ENCODE measurements at places on chromosomes 2 and 18.

DNA sequence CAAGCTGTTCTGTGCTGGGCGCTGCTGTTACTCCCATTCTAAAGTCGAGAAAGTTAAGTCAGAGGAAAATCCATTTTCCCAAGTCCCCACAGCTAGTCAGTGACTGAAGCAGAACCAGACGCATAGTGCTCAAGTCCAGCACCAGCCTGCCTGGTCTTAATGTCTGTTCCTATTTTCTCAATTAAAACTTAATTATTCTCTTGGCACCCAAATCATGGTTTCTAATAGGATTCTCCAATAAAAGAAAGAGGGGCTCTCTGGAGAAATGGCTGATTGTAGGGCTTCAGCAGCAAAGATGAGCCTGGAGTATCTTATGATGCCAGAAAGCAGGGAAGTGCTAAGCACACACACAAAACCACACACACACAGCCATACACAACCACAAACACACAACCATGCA is 531.0 kb upstream of the SALL3 start:
- DNase-seq = no peak

GRCh38 chr2:111905990-111906735 is 7.8 kb downstream of the MERTK start:
- no peak for DNase-seq

DNA sequence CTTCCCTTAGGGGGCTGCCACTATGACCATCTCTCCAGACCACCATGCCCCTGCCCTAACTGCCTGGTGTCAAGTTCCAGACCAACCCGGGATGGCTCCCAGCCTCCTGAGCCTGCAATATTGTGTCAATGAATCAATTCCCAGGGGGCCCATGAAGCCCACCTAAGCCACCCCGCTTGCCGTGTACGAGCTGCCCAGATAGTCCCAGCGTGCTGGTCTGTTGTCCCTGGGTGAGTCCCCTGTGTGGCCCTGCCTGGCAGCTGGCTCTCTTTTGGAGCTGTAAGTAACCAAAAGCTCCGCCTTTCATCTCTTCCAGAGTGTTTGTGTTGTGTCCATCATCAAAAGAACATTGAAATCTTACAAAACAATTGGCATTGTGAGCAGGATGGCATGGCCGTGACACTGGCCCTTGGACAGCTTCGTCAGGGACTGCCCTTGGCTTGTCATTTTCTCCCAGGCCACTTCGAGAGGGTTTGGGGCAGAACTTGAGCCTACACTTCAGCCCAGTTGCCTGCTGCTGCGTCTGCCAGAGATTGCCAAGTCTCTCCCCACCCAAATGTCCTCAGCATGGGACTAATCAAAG is 11.3 kb upstream of the MAL start:
- DNase-seq = no peak

- no peak for DNase-seq
Observed at GRCh38 chr2:120236316-120236715, 13.1 kb upstream of the TMEM185B start.

DNA sequence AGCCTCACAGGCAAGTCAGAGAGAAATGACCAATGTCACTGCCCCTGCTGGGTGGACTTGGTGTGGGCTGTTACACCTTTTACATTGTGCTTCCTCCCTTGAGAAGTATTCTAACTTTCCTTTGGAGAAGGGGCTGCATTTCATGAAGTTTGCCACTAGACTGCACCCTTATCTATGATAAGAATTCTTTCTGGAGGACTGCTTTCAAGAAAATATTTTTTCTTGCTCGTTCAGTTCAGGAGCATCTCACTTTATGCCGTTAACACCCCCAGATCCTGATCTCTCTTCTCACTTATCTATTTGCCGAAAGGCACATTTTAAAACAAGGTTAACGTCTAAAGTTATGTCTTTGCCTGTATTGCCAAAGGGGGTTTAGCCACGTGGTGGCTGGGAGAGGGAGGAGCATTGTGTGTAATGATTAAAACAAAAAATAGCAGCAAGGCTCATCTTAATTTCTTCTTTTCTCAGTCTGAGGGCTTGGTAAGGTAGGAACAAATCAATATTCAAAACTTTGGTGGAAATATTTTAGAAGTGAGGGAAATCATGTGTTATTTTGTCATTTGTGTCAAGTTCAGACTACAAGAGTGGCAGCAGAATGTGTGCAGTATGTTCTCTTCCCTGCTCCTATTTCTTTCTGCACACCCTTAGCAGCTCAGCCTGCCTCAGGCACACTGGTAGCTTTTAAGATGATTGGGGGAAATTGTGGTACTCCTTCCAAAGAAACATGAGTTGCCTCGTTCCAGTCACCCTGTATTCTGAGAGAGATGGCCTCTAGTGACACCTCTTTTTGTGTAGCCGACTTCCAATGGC is 1.6 kb upstream of the IGFBP5 start:
- peak; percentile 55 for DNase-seq

DNA sequence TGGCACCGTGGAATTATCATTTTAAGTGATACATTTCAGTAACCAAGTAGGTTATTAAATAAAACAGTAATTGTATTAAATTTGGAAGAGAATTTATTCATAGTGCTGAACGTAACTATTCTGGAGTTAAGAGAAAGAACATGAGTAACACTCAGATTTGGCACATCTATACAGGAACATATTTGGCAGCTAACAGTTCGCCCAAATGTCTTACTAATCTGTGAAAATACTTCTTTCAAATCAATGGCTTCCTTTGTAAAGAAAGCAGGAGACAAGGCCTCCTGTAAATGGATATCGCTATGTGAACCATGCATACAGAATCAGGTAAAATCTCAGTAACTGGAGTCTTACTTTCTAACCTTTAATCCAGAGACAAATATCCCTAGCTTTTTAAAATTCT is 64.4 kb downstream of the ZNF516 start:
- no peak for DNase-seq

GRCh38 chr2:193963472-193964119 is 1693.4 kb upstream of the SLC39A10 start:
- peak; percentile 56 for DNase-seq

DNA sequence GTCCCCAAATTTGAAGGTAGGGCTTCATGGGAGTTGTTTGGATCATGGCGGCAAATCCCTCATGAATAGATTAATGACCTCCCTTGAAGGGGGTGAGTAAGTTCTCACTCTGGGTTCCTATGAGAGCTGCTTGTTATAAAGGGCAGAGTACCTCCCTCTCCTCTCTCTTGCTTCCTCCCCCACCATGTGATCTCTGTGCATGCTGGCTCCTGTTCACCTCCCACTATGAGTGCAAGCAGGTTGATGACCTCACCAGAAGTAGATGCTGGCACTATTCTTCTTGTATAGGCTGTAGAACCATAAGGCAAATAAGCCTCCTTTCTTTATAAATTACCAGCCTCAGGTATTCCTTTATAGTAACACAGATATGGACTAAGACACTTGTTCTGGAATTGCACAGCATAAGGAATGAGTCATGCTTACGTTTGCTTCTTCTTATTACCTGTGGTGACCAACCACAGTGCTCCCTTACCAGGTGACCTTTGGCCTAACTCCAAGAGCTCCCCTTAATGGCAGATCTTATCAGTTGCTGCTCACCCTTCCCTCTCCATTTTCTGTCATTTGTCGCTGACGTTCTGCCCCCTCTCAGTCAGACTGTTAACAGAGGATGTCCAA is 559.5 kb upstream of the GCFC2 start:
- DNase-seq = no peak

GRCh38 chr18:51655327-51655698 is 457.8 kb upstream of the MEX3C start:
- no peak for DNase-seq

- no peak for DNase-seq
Observed at GRCh38 chr2:223180463-223180862, 128.5 kb downstream of the KCNE4 start.

GRCh38 chr2:138333677-138334076 is 167.9 kb upstream of the SPOPL start:
- DNase-seq = no peak

DNA sequence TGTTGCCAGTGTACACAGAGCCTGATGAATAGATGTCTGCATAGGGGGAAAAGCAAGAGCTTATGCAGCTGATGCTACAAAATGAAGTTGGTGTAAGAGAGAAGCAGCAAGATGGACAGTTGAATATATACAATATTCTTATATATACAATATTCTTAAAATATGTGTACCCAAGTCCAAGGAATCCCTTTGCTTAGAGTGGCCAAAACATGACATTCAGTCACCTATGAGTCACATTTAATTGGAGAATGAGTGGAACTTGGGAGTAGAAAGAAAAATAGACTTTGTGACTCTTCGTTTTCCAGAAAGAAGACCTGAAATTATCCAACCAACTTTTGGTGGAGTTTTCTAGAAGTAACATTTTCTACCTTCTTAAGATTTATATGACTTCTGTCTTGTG is 81.8 kb downstream of the SCN9A start:
- peak; percentile 9 for DNase-seq

DNA sequence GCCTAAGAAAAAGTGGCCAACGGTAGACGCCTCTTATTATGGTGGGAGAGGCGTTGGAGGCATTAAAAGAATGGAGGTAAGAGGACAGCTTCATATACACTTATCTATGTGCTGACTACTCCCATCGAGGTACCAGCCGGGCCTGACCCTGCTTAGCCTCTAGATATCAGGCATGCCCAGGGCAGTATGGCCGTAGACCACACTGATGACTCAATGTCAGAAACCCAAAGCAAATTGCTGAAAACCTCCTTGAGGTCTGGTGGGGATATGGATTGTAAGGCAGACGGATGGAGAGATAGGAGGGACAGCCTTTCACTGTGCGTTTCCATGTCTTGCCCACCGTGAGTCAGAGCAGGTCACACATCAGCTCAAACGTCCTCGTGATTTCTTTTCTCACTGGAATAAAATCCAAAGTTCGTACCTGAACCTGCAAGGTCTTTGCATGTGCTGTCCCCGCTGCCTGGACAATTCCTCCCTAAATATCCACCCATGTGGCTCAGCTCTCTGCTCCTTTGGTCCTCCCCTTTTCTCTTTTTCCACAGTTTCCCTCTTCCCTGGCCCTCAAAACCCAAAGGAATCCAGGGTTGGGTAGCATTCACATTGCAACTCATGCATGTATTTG is 168.9 kb downstream of the ANTXR1 start:
- no peak for DNase-seq

GRCh38 chr2:123165616-123166015 is 859.5 kb upstream of the CNTNAP5 start:
- no peak for DNase-seq

- no peak for DNase-seq
Observed at GRCh38 chr2:1715184-1716013, 28.9 kb downstream of the PXDN start.

GRCh38 chr2:176781570-176782217 is 430.9 kb upstream of the HNRNPA3 start:
- DNase-seq = peak; percentile 14

DNA sequence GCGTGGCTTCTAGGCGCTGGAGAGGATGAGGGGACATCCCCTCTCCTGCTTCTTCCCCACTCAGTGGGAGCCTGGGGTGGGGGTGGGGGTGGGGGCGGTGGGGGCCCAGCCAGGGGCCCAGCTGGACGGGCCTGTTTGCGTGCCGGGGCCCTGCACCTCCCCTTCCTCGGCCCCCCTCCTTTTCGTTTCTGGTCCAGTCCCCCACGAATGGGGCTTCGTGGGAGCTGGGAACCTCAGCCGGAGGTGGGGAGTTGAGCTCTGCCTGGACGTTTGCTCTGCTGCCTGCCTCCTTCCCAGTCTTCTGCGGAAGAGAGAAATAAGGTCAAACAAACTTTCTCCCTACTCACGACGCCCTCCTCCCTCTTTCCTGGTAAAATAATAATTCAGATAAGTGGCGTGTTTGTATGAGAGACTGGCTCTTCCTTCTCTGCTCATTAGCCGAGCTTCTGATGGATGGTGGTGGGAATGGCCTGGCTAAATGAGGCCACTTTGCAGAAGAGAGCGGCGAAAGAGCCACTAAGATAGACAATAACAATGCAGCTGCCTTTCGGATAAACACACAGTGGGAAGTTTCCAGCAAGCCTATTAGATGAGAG is 782 bp downstream of the MTA3 start:
- peak; percentile 39 for DNase-seq

GRCh38 chr2:208568203-208568602 is 161.6 kb downstream of the PTH2R start:
- DNase-seq = no peak

DNA sequence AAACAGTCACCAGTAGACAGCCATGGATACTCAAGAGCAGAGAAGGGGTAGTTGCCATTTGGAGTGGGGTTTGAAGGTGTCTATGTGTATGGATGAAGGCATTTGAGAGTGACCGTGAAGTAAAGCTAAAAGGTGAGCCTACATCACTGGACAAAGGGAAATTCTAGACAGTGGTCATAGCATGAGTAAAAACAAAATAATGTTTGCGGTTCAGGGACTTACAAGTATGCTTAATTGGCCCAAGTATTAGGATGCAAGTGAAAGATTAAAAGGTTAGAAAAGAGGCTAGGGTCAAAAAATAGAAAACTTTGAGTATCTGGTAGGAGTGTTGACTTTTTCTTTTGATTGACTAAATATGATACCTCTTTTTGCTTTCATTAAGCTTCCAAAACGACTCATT is 238.1 kb upstream of the SLC8A1 start:
- DNase-seq = no peak

DNA sequence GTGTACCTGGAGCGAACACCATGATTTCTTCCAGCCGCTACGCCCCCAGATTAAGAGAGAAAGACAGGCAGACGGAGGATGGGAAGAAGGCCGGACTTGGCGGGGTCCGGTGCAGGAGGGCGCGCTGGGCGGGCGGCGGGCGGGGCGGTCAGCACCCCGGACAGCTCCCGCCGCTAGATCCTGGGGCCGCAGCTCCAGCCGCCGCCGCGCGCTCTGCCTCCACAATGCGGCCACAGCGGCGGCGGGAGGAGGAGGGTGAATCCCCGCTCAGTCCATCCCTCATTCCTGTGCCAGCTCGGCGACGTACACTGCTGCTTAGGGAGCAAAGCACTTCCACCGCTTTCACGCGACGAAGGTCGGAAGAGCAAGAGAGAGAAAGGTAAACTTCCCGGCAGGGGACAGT is at the start of gene AKAIN1:
Gene AKAIN1 (minus strand): TSS at position 226 of the 403 bp plus-strand sequence. CDS start 204 bp downstream, at position 22.
- no peak for DNase-seq

DNA sequence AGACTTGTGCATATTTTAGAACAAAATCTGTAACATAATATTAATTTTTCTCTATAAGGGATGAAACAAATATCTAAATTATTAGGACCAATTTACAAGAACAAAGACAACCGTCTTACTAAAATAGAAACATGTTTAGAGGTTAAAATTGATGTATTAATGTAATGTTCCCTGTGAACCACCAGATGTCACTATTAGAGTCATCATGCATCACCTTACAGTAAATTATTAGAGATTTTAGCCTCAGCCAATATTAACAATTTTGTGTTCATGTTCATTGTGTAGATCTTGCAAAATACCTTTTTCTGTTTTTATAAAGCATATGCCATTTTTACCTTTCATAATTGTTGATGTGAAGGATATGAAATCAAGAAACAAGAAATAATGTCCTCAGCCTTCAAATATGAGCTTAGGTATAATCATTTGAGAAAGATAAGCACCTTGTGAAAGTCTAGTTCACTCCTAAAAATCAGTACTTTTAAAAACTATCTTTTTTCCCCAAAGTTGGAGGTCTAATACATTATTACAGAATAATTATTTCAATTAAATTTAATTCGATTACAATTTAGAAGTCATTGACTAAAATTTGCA is 344.3 kb upstream of the KCNH7 start:
- DNase-seq = peak; percentile 58

GRCh38 chr2:137930146-137930545 is 34.1 kb upstream of the HNMT start:
- DNase-seq = no peak

- DNase-seq = no peak
Observed at GRCh38 chr2:43400508-43400907, 174.1 kb upstream of the ZFP36L2 start.

- DNase-seq = no peak
Observed at GRCh38 chr18:41134426-41134825, 820.6 kb upstream of the PIK3C3 start.

All from RKO (cell line).